Activated gamma-delta T cell treated with Interleukin-2 at 50 U/mL for 16 hours (primary cell): ENCODE measurements at places on chromosomes 4 and X.

DNA sequence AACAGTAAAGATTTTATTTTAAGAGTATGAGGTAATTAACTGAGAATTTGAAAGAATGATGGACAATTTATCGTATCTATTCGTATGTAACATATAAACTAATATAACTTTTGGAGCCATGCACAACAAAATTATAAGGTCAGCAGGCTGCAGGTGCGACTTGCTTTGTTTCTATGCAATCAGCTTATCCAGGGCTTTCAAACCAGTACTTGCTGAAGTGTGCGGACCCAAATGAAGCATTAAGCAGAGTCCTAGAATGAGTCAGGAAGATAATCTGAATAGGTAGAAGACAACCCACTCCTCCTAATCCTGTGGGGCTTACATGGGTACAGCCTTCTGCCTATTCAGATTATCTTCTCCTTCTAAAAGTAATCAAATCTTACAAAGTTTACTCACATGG lies 2.1 kb downstream of the NSD2 start:
- no peak for DNase-seq

GRCh38 chr4:182938205-182938645 lies 21.0 kb upstream of the DCTD start:
- DNase-seq = peak; percentile 57

DNA sequence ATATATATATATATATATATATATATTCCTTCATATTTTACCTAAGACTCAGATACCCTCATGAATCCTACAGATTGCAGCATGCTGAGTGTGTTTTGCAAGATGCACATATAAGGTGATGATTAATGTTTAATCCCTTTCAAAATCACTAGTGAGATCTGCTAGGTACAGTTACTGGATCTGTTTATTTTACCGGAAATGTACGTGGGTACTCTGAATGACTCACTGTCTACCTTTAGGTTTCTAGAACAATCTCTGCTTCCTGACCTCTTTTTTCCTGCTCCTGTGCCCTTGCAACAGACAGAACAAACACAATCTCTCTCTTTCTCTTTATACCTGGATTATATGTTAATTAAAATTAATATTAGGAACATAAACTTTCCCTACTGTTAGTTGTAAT lies 379.6 kb downstream of the FAM133A start:
- DNase-seq = no peak

DNA sequence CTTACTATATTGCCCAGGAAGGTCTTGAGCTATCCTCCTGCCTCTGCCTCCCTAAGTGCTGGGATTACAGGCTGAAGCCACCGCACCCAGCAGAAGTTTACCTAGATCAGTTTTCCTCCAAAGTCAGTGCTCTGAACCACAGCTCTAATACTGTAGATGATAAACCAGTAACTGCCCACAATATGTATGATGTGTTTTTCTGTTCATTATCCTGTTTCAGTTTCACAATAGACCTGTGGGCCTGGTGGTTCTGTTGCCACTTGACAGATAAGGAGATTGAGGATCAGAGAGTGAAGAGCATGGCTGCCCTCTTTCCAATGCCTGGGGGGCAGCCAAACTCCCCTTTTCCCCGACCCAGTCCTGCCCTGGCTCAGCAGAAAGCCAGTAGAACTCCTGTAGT lies 87.0 kb downstream of the EFNB1 start:
- DNase-seq = no peak

- DNase-seq = no peak
Observed at GRCh38 chr4:111748157-111748556, 397.1 kb upstream of the FAM241A start.

DNA sequence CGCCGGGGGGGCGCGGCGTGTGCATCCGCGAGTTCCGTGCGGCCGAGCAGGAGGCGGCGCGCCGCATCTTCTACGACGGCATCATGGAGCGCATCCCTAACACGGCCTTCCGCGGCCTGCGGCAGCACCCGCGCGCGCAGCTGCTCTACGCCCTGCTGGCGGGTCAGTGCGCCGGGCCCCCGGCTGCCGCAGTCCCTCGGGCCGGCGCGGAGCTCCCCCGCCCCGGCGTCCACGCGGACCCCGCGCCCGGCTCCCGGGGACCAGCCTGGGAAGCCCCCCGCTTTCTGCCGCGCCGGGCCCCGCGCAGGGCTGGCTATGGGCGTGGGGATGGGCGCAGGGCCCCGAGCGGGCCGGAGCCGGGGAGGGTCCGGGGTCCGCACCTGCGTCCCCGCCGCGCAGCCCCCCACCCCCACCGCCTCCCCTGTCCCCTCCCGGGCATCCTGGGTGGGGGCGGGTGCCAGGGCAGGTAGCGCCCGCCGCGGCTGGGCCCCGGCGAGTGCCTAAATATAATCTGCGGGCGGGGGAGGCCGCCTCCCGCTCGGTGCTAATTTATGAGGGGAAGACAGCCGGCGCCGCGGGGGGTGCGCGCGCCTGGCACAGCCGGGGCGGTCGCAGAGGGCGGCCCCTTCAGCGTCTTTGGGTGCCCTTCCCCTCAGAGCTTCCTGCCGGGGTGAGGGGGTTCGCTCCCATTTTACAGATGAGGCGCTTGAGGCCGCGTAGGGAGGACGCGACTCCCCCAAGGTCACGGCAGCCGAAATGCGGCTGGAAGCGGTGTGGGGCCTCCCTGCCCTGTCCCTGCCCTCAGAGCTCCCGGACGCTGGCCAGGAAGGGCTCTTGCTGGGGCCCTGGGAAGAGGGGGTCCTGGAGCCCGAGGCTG lies 837 bp downstream of the NAT8L start:
- DNase-seq = no peak

GRCh38 chr4:124123181-124123580 lies 589.4 kb downstream of the ANKRD50 start:
- no peak for DNase-seq

DNA sequence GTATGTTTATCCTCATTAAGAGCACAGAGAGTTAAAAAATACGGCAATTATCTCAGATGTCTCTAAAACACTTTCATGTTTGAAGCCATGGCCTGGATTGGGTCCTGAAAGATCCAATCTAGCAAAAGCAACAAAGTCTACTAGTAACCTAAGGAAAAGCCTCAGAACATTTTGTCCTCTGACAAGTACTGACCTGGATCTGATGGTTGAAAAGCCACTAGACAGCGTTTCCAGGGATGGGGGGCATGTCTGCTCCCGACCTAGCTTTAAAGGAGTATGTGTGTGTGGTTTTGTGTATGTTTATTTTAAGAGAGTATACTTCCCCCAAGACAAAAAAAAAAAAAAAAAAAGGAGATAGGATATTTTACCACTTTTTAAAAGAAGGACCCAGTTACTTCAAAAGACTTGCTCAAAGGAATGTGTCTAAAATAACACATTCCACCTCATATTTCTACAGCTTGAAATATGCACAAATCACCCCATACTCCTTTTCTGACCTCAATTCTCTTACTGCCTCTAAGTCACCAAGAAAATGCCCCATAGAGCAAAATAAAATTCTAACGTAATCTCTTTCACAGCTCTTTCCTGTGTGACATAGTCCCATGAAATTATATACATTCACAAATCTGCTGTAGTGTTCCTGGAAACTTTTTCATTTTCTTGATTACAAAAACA lies 189.0 kb upstream of the TTC29 start:
- DNase-seq = no peak

DNA sequence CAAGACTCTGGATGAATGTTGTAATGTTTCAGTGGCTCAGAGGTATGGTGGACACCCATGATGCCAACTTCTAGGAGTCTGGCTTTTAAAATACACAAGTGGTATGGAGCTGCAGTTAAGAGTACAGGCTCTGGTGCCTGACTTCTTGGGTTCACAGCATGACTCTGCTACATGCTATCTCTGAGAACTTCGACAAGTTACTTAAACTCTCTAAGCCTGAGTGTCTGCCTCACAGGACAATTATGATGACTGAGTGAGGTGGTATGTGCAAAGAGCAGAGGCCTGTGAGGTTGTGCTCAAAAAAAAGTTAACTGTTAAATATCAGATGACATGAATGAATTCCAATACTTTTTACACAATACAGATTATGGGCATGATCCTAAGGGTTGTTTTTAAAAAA lies 90.9 kb upstream of the SRD5A3 start:
- no peak for DNase-seq

GRCh38 chr4:121535351-121535750 lies 154.5 kb upstream of the QRFPR start:
- DNase-seq = no peak

DNA sequence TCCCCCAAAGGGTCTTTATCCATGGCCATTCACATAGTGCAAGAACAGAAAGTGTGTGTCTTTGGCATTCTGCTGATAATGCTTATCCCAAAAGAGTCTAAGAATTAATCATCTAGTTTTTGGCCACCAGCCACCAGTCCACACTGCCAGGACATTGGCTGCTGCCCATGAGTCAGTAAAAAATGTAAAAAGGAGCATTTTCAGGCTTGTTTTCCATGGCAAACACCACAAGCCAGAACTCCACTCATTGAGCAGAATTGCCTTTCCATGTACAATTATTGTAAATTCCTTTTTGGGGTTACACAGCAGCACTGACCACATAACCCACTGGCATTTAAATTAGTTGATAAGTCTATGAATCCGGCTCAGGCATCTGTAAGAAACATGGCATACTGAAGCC lies 89.2 kb upstream of the PRDX4 start:
- DNase-seq = no peak
